Activated CD4-positive, alpha-beta T cell treated with anti-CD3 and anti-CD28 coated beads, Interleukin-2, amount 50 U/mL, for 24 hours (primary cell): ENCODE measurements at places on chromosomes 5 and 9.

DNA sequence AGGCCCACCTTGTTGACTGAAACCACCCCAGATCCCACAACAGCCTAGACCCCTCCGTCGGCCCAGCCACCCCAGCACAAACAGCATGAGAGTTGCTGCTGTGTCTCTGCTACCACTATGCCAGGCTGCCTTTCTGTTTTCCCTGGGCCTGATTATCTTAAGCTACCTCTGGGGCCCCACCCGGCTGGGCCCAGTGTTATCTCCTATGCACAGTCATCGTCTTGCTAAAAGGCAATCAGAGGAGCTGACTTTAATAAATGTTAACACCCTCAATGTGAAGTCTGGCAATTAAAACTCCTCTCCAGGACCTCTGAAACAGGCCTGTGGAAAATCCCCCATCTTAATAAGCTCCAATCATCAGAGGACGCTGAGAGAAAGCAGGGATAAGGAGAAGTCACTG, 144.9 kb downstream of the FAM114A2 start:
- DNase-seq, result no peak

GRCh38 chr9:79692857-79693571, 121.2 kb downstream of the TLE4 start:
- no peak for DNase-seq

DNA sequence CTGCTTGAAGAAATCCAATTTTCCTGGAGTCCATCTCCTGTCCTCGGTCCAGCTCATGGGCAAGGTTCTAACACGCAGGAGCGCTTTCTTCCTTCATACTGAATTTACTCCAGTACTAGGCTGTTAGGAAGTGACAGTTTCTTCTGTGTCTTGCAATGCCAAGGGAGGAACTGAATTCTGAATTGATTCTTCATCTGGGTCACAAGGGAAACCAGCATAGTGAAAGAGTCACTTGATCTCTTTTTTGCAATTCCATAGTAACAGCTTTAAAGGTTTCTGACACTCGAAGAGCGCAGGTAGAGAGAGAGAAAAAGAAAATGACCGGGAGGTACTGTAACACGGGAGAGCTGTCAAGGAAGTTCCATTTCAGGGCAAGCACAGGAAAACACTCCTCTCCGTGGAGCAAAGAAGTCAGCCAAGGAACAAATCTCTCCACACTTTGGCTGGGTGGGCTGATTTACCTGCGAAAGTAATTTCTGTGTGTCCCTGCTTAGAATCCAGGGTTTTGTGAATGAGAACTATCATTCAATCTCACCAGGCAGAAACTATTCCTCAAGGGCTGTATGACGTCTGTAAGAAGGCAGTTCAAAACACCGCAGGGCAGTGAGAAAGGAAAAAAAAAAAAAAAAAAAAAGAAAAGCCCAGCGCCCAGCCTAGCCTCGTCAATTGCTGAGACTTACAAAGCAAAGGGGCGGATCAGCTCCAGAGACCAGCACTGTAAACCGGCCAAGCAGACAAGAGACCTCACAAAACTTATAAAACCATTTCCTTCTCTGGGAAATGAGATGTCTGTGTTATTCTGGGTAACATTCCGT, 617.8 kb downstream of the PDE4D start:
- DNase-seq, result no peak

DNA sequence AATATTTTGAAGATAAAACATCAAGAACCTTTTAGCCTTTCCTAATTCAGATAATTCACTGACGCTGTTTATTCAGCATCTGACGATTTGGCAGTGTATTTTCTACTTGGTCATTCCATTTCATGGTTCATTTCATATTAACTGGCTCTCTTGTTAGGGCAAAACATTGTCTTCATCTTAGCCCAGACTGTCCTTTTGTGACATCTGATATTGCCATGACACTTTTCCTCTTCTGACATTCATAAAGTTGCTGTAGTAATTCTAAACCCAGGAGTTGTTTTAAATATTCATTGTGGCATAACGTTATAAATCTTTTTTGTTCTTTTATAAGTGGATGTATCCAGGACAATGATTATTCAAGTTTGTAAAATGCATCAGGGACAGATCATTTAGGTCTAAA, 1.8 kb downstream of the SCAMP1 start:
- DNase-seq, result no peak

DNA sequence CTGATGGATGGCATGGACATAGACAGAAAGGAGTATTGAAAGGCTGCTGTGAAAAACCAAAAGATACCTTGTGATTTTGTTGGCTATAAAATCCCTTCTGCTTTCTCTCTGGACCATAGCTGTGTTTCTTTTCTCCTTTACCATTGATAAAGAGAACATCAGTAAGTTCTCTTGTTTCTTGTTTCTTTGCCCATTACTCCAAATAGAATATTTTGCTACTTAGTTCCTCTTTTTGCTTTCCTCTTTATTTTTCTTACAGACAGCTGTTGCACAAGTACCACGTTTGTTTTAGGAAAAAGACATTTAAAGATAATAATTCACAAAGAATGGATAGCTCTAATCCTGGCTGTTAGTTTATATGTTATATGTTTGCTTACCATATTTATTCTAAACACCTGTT, 1129.2 kb downstream of the DTWD2 start:
- DNase-seq, result no peak

GRCh38 chr5:58836351-58836750, 253.5 kb downstream of the RAB3C start:
- DNase-seq, result no peak

DNA sequence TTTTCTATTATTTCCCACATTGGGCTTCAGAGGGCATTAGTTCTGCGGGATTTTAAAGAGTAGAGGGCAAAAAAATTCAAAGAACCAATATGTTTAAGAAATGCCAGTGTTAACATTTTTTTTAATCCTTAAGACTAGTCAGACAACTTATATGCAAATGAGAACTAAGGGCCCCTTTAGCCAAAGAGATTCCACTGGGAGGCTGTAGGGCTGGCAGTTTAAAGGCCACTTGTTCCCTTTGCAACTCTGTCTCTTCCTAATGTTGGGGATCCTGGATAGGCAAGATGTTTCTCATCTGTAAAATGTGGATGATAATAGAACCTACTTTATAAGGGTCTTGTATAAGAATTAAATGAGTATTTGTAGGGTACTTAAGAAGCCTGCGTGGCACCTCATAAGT, 1395.9 kb downstream of the PTPRD start:
- no peak for DNase-seq

DNA sequence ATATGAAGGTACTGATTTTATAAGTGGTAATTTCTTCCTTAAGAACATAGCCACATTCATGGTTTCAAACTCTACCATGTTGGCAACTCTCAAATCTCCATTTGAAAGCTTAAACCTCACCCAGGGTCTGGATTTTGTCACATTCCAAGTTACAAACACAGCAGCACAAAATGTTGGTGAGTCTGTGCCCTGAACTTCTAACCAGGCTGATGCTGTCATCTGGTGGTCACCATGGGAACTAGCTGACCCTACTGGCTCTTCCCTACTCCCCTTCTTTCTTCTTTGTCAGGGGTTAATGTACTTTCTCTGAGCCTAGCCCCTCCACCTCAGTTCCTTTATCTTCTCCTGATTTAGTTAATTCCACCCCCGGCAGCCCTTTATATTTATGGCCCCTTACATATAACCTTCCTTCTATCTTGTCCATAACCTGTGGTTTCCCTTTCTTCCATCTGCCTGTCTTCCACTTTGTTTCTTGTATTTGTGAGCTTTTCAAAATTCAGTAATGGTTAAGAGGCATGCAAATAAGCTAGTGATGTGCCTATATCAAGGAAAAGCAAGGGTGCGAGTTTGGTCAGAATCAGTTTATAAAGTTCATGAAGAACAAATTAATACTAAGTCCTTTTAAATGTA, 35.9 kb downstream of the TGFBR1 start:
- DNase-seq, result peak; percentile 38

DNA sequence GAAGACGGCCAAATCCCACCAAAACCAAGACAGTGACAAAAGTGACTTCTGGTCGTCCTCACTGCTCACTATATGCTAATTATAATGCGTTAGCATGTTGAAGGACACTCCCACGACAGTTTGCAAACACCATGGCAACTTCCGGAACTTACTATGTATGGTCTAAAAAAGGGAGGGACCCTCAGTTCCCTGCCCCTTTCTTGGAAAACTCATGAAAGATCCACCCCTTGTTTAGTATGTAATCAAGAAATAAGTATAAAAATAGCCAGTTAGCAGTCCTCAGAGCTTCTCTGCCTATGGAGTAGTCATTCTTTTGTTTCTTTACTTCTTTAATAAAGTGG, 9.5 kb downstream of the FCN2 start:
- DNase-seq, result no peak

DNA sequence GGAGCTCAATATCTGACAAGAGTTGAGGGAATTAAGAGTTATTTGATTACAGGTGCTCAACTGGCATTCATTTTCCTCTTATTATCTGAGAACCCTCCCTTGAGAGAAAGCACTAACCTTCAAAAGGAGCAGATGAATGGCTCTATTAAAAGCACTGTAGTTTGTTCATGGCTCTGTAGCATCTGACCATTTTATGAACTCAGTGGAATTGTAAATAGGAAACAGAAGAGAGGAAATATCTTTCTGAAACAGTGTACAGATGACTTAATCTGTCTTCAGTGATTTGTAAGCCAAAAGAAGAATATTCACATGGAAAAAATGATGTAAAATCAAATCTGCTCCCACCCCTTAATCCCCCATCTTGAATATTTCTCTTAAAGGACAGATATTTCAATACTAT, 810.4 kb upstream of the GRAMD2B start:
- DNase-seq, result no peak

- no peak for DNase-seq
These were observed 38.8 kb downstream of the CMYA5 start for GRCh38 chr5:79728396-79728795.

DNA sequence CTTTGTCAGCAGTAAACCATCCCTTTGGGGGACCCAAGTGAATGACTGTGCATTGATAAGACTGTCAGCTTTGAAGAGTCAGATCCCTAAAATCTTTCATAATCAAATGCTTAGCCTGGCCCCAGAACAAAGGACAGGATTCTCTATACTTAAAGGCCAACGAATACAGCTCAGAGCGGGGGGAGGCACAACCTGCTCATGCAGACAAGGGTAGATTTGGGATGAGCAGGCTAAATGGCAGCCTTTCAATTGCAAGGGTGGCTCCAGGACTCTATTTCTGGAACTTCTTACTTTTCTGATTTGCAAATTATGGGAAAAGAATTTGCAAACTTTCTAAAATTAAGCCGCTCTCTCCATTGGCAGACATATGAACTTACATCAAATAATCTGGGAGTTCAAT, 66.4 kb downstream of the ELL2 start:
- DNase-seq, result no peak

DNA sequence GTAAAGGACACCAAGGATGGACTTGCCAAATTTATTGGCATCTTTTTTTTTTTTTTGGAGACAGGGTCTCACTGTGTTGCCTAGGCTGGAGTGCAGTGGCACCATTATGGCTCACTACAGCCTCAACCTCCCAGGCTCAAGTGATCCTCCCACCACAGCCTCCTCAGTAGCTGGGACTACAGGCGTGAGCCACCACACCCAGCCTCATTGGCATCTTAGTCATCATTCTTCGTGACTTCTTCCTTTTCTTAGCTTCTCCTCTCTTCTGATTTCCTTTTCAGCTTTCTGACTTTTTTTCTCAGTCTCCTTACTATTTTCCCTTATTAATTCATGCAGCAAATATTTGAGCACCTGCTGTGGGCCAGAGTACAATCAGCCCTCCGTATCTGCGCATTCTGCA, 6.1 kb downstream of the MAML1 start:
- no peak for DNase-seq

GRCh38 chr9:1337169-1337568, 287.0 kb downstream of the DMRT2 start:
- DNase-seq, result no peak

- DNase-seq, result no peak
These were observed 133.7 kb downstream of the SLC28A3 start for GRCh38 chr9:84206801-84207370.

GRCh38 chr5:132024789-132025402, 13.4 kb upstream of the ACSL6 start:
- DNase-seq, result no peak

- no peak for DNase-seq
These were observed 58.6 kb downstream of the LPAR1 start for GRCh38 chr9:110979636-110980035.

- DNase-seq, result no peak
These were observed 7.6 kb downstream of the NTRK2 start for GRCh38 chr9:84677080-84677479.
